ENCODE measurements at places on chromosomes 13 and 19. TPM values are rescaled to one million over a fixed set of nuclear protein-coding genes. Genes with fewer than 3 reads are reported as not detected.

DNA sequence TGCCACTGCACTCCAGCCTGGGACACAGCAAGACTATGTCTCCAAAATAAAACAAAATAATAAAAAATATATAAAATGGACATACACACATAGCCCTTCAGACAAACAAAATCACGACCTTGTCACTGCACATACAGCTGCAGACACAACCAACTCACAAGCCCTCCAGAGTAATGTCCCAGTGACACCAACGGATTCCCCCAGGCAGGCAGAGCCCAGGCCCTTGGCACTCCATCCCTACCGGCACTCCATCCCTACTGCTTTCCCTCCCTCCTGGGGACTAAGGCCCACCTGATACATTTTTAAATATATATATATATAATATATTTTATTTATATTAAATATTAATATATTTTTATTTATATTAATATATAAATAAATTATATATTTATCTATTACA, 18.5 kb downstream of the ZNF101 start:
- no peak for ATAC-seq

DNA sequence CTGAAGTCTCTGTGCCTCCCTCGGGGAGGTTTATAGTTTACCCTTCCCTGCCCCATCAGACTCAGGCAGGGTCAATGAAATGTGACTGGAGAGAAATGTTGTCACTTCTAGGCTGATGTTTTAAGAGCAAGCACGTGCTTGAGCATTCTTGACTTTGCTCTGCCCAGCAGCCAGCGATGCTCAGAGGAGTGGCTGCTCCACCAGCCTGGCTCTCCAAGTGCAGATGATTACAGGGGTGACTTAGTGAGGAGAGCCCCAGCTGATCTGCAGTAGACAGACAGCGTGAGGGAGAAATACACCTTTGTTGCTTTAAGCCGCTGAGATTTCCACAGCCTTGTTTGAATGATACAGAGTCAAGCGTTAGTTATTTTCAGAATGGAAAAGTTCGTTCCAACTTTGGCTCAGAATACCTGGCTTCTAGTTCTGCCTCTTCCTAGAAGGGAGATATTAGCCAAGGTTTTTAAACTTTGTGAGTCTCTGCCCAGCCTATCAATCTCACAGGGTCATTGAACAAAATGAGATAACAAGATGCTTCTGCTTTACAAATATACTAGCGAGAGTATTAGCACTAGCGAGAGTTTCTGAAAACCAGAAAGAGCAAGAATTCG, 143.6 kb downstream of the OXGR1 start:
- no peak for ATAC-seq

The SIAH3 gene
- total RNA-seq: 5.3 TPM

GRCh38 chr19:17520865-17521264, 9.4 kb downstream of the PGLS start:
- no peak for ATAC-seq

The MBD3L3 gene
- total RNA-seq: not detected

DNA sequence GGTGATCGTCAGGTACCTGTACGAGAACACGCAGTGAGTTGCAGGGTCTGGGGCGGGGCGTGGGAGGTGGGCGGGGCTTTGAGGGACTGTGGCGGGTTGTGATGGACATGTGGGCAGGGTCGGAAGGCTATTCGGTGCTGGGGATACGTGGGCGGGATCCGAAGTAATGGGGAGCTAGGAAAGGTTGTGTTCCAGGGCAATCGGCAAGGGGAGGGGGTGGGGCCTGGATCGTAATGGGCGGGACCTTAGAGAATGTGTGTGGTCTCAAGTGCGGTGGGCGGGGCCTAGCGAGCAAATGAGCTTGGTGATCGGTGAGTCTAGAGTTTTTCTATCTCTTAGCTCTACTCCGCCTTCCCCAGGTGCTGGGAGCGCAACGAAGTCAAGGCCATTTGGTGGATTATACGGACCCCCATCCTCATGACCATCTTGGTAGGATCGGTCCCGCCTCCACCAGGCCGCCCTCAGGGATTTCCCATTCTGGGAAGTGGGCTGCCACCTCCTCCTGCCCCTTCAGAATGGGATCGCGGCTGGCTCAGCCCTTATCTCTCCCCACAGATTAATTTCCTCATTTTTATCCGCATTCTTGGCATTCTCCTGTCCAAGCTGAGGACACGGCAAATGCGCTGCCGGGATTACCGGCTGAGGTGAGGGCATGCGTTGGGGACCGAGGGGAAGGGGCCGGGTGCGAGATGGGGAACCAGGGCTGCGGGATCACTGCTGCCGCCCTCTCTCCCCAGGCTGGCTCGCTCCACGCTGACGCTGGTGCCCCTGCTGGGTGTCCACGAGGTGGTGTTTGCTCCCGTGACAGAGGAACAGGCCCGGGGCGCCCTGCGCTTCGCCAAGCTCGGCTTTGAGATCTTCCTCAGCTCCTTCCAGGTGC, 9.6 kb downstream of the GIPR start:
- peak; percentile 84 for ATAC-seq

DNA sequence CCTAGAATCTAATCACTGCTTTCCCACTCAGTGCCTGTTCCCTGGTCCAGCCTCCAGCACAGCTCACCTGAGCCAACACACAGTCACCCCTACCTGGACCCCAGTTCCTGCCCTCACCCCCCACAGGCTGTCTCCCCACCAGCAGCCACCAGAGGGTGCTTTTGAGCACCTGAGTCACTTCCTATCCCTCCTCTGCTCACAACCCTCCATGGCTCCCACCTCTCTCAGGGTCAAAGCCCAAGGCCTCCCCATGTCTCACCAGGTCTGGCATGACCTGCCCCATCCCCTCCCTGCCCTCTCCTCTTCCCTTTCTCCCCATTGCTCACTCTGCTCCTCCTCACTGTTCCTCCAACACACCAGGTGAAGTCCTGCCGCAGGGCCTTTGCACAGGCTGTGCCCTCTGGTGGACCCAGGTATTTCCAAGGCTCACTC, 7.1 kb upstream of the DPP9 start:
- ATAC-seq: peak; percentile 67

The CEACAM16 gene
- not detected for total RNA-seq

The KISS1R gene
- 0.31 TPM for total RNA-seq

The CGB5 gene
- total RNA-seq: 0.52 TPM

The GPC5 gene
- not detected for total RNA-seq

DNA sequence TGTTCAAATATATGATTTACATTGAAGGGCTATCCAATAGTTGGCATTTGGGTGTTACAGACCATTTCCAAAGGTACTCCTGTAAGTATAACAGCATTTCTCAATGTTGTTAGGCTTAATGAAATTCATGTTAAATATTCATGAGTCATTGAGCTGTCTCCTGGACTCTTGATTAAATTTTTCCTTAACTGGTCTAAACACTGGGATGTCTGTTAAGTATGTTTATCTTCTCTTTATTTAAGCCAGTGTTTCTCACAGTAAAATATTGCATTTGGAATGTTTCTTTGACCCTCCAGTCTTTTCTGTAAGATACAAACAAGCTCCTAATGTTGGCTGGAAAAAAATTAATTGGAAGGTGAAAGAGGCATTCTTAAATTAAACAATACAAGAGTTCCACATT, 402.5 kb upstream of the HTR2A start:
- ATAC-seq: peak; percentile 34

The SULT2A1 gene
- total RNA-seq: 0.24 TPM

The TLE5 gene
- 124 TPM for total RNA-seq

DNA sequence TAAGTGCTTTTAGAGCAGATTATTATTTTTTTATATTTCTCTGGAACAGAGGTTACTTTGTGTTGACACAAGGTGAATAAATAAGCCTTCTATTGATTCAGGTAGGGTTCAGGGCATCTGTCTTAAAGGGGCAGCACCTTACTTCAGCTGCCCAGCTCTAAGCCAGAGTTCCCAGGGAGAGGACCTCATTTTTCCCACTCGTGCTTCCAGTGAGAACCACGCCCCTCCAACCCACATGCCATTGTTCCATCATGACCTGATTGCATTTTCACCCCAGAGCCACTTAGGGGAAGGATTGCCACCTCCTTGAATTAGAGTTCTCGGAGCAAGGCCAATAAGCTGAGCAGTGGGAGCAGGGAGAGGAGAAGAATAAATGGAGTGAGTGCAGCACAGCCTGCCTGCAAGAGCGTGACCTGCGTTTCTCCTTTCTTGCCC, 104.3 kb upstream of the FRY start:
- ATAC-seq: peak; percentile 21

DNA sequence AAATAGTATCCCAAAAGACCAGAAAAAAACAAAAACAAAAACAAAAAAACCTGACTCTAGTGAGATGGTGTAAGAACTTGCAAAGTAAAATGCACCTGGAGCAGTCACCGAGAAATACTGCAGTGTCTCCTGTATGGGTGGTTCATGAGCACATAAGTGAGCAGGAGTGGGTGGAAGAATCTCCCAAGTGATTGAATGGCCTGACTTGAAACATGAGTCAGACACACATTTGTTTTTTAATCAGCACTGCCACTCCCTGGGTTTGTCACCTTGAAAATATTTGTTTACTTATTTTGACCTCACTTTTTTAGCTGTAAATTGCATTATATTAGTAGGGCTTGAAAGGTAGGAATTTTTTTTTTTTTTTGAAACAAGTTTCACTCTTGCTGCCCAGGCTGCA, 2.0 kb downstream of the ZNF431 start:
- no peak for ATAC-seq

- peak; percentile 83 for ATAC-seq
Observed at GRCh38 chr13:95552539-95553441, at the start of gene CLDN10. TSS of gene CLDN10 (plus strand) at chr13:95552720. CDS start at chr13:95552754, 34 bp downstream.

GRCh38 chr13:21670883-21671619, at the start of gene FGF9:
TSS of gene FGF9 (plus strand) at chr13:21671073. CDS start at chr13:21671913, 840 bp downstream.
- peak; percentile 64 for ATAC-seq

- peak; percentile 39 for ATAC-seq
Observed at GRCh38 chr19:17719730-17720400, 585 bp downstream of the MAP1S start.

The ZNF714 gene
- 16.3 TPM for total RNA-seq

The KRTDAP gene
- total RNA-seq: not detected

The ZNF329 gene
- 14.6 TPM for total RNA-seq

- peak; percentile 48 for ATAC-seq
Observed at GRCh38 chr19:53659292-53659691, 27.5 kb downstream of the DPRX start.

GRCh38 chr19:45179072-45179891, 698 bp downstream of the BLOC1S3 start:
- no peak for ATAC-seq

The FAM124A gene
- 13.8 TPM for total RNA-seq

The SDHAF1 gene
- 20.0 TPM for total RNA-seq

DNA sequence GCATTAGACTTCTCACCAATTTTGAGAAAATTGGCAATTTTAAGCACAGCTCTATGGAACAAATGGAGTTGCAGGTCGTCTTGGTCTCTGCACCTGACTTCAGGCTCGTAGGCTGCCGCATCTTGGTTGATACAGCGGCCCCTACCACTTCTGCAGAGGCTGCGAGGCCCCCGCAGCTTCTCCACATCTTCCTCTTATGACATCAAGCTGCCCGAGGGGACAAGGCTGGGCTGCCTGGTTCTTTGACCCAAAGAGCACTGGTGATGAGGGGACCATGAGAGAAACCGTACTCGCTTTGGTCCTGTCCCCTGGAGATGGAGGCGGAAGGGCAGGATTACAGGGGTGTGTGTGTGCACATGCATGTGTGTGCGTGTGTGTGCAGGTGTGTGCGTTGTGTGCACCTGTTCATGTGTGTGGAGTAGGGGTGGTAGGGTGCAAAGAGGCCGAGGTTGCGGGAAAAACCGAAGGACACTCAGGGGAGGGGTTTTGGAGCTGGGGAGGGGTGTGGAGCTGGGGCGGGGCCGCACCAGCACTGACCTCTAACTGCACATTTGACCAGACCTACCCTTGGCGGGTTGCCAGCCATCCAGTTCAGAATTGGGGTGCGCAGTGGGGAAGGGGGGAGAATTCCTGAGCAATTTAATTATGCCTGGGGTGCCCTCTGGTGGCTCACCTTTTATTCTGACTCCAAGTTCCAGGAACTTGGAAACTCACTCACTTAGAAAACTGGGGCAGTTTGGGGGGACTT, 65.1 kb upstream of the ARHGEF7 start:
- ATAC-seq: peak; percentile 28

DNA sequence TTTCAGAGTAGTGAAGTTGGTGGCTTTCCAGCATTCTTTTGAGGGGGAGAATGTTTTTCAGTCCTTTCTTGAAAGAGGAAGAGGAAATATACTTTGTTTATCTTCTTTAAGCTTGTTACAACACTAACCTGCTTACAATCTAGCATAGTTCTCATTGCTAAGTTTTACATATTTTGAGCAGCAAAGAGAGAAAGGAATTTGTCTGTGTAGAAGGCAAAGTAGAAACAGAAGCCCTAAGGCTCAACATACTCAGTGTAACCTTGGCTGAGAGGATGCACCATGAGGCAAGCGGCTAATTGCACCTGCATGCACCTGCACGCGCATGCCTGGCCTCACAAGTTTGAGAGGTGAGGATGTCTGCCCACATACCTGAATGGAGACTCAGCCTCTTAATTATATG, 2.2 kb downstream of the FRY start:
- no peak for ATAC-seq

DNA sequence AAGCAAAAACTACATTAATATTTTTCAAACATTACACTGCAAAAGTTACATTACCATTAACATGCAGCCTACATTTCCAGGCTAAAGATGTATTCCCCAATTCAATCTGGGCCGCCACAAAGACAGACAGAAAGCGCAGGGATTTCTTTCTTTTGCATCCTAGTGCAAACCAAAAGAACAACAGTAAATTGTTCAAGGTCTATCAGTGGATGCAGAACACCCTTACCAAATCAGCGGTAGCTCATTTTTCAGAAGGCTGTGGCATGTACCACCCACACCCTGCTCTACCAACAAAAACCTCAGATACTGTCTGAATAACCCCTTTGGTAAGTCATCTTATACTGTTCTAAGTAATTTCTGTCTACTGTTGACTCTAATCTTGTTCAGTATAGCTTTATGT, 3.6 kb downstream of the TPT1 start:
- no peak for ATAC-seq

GRCh38 chr13:100434010-100434763, 154.4 kb downstream of the GGACT start:
- ATAC-seq: no peak

The ZNF486 gene
- total RNA-seq: 5.2 TPM

- ATAC-seq: no peak
Observed at GRCh38 chr13:41991936-41992335, 31.0 kb upstream of the VWA8 start.

GRCh38 chr13:30665638-30666037, 47.9 kb downstream of the USPL1 start:
- no peak for ATAC-seq

DNA sequence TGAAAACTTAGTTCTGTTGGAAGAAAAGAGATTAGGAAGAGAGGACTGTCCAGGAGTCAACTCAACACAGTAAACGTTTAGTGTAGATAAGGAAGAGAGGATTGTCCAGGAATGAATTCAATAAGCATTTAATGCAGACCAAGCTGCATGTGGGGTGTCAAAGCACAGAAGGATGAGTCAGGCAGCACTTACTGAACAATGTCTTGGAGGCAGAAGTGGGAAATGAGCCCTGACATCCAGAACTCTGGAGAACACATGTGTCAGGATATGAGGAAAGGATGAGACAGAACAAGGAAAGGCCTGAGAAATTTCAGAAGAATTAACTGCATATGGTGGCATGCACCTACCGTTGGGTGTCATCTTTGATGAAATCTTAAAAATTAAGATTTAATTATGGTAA, 429.2 kb upstream of the HTR2A start:
- peak; percentile 31 for ATAC-seq

DNA sequence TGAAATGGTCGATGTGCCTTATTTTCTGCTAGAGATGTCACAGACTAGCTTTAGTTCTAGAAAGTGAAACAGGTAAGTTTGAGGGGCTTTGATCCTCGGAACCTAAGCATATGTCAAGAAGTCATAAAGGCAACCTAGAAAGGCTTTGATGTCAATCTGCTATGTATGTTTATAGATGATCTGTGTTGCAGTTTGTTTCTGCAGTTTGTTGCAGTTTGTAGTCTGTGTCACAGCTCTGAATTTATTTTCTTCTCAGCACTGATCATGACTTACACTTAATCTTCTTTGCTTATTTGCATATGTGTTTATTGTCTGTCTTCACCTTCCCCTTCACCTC, 5.9 kb downstream of the LSM14A start:
- no peak for ATAC-seq
